ENCODE measurements at places on chromosomes 6 and 20. TPM values are rescaled to one million over a fixed set of nuclear protein-coding genes. Genes with fewer than 3 reads are reported as not detected.

- H3K4me3 ChIP-seq, result no peak overlapping the region
- no peaks in the 10 kb centered on the region for H3K4me1 ChIP-seq
- no peak overlapping the region for H3K27ac ChIP-seq
- no peaks in the 10 kb centered on the region for H3K27me3 ChIP-seq
Measured at GRCh38 chr6:141704151-141704550, 428.6 kb upstream of the GJE1 start.

DNA sequence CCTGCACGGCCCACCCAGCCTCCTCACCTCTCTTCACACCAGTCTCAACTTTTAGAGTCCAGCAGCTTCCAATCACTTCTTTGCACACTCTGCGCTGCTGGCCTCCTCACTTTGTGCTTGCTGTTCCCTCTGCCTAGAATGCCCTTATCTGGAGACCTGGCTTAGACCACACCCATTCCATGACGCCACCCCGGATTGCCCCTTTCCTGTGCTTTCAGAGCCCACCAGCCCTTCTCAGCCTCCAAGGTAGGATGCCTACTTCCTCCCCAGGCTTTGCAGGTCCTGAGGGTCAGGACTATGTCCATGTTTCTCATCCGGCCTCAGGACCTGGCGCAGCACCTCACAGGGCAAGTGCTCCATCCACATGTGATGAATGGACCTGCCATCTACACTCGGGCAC is 27.0 kb upstream of the AVP start:
- no peak overlapping the region for H3K4me3 ChIP-seq
- peaks cover 5% of the 10 kb centered on the region for H3K4me1 ChIP-seq
- no peak overlapping the region for H3K27ac ChIP-seq
- peaks cover 12% of the 10 kb centered on the region for H3K36me3 ChIP-seq
- no peak for DNase-seq
- no peaks in the 10 kb centered on the region for H3K27me3 ChIP-seq

- H3K36me3 ChIP-seq, result no peaks in the 10 kb centered on the region
- peaks cover 15% of the 10 kb centered on the region for H3K4me1 ChIP-seq
- DNase-seq, result no peak
- no peak overlapping the region for H3K4me3 ChIP-seq
- no peak overlapping the region for H3K27ac ChIP-seq
Measured at GRCh38 chr6:12288211-12288618, 1.9 kb upstream of the EDN1 start.

- H3K27ac ChIP-seq, result no peak overlapping the region
- no peak overlapping the region for H3K4me3 ChIP-seq
- H3K27me3 ChIP-seq, result no peaks in the 10 kb centered on the region
- H3K36me3 ChIP-seq, result no peaks in the 10 kb centered on the region
- no peaks in the 10 kb centered on the region for H3K4me1 ChIP-seq
Measured at GRCh38 chr6:71473926-71474325, 185.3 kb downstream of the OGFRL1 start.

The CHRNA4 gene
- total RNA-seq, result not detected

The PET117 gene
- 12.9 TPM for total RNA-seq
